ENCODE measurements at places on chromosomes 6 and 20.

- DNase-seq = no peak
Measured at GRCh38 chr20:1891263-1892118, 3.7 kb upstream of the SIRPA start.

DNA sequence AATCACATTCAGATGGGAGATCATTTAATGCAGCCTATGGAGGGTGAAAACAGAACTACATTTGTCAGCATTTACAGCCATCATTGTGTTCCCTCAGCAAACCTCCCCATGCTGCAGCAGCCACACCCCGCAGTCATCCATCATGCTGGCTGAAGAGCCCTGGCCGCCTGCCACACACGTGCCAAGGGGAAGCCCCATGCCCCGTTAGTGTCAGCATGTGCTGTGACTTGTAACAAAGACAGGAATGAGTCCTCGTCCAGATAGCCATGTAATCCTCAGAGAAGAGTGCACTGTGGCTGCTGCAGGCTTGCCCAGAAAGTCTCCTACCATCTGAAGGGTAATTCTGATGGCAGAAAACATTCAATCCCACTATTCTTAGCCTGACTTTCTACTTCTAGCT lies 1097.8 kb downstream of the KIF16B start:
- DNase-seq = no peak

DNA sequence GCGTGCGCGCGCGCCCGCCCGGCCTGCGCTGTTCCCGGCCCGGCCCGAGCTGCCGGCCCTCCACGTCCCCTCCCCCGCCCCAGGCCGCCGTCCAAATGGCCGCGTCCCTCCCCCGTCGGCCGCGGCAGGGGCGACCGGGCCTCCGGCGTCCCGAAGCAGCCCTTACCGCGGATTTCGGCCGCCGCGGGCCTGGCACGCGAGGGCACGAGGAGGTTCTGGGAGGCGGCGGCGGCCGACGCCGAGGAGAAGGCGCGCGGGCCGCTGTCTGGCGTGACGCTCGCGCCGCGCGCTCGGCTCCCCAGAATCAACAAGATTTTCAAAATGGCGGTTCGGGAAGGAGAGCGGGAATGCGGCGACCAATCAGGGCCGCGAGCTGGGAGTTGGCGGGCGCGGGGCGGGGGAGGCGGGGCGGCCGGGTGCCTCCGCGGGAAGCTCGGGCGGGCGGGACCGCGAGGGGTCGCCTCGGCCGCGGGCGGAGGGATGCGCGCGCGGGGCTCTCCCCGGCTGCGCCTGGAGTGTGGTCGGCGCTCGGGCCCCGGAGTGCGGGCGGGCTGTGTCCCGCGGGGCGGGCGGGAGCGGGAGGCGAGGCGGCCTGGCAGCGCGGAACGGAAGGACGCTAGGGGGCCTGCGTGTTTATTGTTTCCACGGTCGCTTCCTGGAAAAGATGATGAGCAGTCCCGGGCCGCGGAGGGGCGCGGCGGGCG lies at the start of gene DEK:
Gene DEK (minus strand): TSS at position 312 of the 704 bp plus-strand sequence. CDS start 543 bp downstream, outside the sequence.
- peak; percentile 85 for DNase-seq

- DNase-seq = no peak
Measured at GRCh38 chr6:49550492-49551077, at the start of gene C6orf141. Gene C6orf141, plus strand, starts transcription at chr6:49550668. Its CDS starts 125 bp downstream, at chr6:49550793.

Data from CD4-positive, alpha-beta T cell treated with Interleukin-4 for 4 hours (primary cell).